Suppressor macrophage (primary cell): ENCODE measurements at places on chromosomes 7 and 10.

- no peak for DNase-seq
Observed at GRCh38 chr7:142919656-142920055, 13.9 kb downstream of the TRPV5 start.

DNA sequence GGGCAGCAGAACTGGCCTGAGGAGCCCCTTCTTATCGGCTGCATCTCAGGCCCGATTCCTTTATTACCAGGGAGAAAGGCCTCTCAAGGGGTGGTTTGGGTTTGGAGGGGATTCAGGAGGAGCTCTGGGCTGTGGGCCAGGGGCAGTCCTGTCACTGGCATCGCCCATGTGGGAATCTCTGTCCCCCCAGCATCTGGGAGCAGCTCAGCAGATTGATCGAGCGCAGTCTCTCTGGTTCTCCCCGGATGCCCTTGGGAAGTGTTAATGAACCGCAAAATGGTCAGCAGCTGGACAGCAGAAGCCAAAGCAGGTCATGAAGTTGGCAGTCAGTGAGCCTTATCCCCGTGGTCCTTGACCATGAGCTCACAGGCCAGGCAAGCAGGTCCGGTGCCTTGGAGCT is 104.4 kb upstream of the ANLN start:
- no peak for DNase-seq

GRCh38 chr7:96361116-96361857 is 39.4 kb upstream of the SLC25A13 start:
- no peak for DNase-seq

DNA sequence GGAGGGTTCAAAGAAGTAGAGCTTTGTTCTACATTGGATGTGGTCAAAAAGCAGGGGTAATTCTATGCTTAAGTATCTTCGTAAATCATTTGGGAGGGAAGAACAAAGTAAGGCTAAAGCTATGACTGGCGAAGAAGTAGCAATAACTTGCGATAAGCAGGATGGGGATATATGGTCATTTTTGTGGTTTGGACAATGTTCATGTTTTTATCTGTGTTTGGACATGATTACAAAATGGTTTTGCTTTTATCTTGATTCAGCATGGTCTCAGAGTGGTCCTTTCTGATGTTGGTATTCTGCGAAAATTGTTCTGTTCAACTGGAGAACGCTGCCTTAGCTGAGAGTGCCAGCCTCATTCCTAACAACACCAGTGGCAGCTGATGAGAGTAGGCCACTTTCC is 208.8 kb downstream of the SEMA3A start:
- DNase-seq, result no peak

- DNase-seq, result no peak
Observed at GRCh38 chr7:381211-382042, 91.5 kb downstream of the FOXL3 start.

GRCh38 chr10:17836942-17837341 is 27.8 kb downstream of the MRC1 start:
- DNase-seq, result peak; percentile 62
